Anterior cingulate cortex (tissue), 58 donors: ENCODE measurements at places on chromosomes 3 and 15.
A peak's percentile ranks its signal among the peaks of the same experiment; 100 is the strongest.

DNA sequence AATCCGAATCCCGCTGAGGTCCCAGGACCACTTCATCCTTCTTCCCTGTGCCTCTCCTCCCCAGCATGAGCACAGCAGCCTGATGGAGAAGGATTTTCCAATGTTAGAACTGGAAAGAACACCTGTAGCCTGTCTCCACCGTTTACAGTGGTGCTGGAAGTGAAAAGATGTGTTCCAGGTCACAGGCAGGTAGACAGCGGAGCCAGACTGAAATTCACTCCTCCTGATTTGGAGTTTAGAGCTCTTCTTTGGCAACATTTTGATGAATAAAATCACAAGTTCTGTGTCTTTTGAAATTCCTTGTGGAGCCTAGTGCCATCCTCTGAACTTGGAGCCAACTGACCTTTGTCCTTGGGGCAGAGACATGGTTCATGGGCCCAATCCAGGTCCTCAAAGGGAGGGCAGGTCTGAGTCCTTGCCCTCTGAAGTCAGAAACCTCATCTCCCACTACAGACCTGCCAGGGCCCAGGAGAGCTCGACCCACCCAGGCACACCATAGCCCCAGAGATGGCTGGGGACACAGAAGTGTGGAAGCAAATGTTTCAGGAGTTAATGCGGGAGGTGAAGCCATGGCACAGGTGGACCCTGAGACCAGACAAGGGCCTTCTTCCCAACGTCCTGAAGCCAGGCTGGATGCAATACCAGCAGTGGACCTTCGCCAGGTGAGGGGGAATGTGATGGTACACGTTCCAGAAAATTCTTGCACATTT is at the start of gene RTP3:
RTP3 (plus strand) TSS at position 421 of the 710 bp plus-strand sequence; CDS start at position 508, 87 bp downstream.
- DNase-seq = no peak

GRCh38 chr15:59221511-59222505 is 15.2 kb downstream of the LDHAL6B start:
- no peak for DNase-seq

- DNase-seq = no peak
Observed at GRCh38 chr3:377158-377561, 180.6 kb downstream of the CHL1 start.

GRCh38 chr15:101613130-101614000 is 38.8 kb downstream of the TM2D3 start:
- no peak for DNase-seq

GRCh38 chr3:24315356-24315755 is 179.3 kb downstream of the THRB start:
- DNase-seq = no peak

DNA sequence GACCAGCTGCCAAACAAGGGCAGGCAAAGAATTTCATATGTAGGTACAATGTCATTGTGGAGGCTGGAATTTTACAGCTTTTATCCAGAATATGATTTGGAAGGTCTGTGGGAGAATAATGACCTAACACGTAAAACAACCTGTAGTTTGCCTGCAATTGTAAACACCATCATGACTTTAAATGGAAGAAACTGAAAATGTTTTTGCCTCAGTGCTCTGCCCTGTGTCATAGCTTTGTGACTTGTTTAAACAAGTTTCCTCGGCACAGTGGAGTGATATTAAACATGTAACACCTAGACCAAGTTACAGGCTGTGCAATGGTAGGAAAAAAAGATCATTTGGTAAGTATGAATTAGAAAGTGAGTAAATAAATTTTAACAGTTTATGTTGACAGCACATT is 171.6 kb upstream of the MBNL1 start:
- DNase-seq = no peak

- DNase-seq = no peak
Observed at GRCh38 chr3:83216919-83217594, 1455.6 kb upstream of the GBE1 start.

GRCh38 chr3:128278761-128279600 is 125.7 kb downstream of the EEFSEC start:
- peak; percentile 5 for DNase-seq

- DNase-seq = no peak
Observed at GRCh38 chr3:42698911-42699230, 3.7 kb downstream of the HHATL start.

GRCh38 chr3:28399206-28399605 is 50.6 kb upstream of the AZI2 start:
- DNase-seq = no peak

GRCh38 chr15:86018679-86019078 is 61.0 kb upstream of the AGBL1 start:
- DNase-seq = no peak
